ENCODE measurements at places on chromosomes 4 and X. TPM values are rescaled to one million over a fixed set of nuclear protein-coding genes. Genes with fewer than 3 reads are reported as not detected.

CXCL13 gene
- not detected for total RNA-seq

TRIM2 gene
- 216 TPM for total RNA-seq

TMEM144 gene
- total RNA-seq: 14.5 TPM

TMEM35A gene
- not detected for total RNA-seq

TMPRSS11A gene
- total RNA-seq: not detected

GABRE gene
- total RNA-seq: not detected

HTN3 gene
- not detected for total RNA-seq

CENPVL2 gene
- not detected for total RNA-seq

MAGEB6B gene
- total RNA-seq: not detected

CLDN34 gene
- total RNA-seq: not detected

AKAP14 gene
- total RNA-seq: not detected
